ENCODE measurements at places on chromosomes 1 and 21.

GRCh38 chr21:41726970-41727783, 39.7 kb downstream of the RIPK4 start:
- no peak for DNase-seq

- no peak for DNase-seq
Measured at GRCh38 chr1:101145449-101145820, 91.4 kb upstream of the S1PR1 start.

DNA sequence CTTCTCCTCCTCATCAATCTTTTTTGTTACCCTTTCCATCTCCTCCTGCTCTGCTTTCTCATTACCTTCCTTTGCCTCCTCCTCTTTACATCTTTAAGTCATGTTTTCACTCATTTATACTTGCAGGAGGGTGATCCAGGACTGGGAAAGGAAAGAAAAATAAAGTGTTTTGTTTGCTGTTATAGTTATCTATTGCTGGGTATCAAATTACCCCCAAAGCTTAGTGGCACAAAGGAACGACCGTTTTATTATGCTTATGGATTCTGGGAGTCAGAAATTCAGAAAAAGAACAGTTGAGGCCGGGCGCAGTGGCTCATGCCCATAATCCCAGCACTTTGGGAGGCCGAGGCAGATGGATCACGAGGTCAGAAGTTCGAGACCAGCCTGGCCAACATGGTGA, 12.5 kb upstream of the AGO4 start:
- no peak for DNase-seq

DNA sequence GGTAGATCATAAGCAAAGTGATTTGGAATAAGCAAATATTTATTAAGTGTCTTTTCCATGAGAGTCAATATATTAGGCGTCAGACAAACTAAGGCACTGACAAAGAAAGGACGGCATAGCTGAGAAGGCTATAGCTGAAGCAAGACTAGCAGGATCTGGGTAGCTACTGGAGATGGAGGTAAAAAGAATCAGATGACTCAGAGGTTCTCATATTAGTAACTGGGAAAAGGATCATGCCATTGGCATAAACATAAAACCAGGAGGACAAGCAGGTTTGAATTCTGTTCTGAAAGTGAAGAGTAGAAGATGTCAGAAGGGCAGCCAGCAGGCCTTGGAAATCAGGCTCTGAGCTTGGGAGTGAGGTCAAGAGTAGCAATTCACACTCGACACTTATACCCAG, 531.9 kb downstream of the PTPRC start:
- no peak for DNase-seq

GRCh38 chr21:34205811-34206571, 132.6 kb downstream of the MRPS6 start:
- DNase-seq, result no peak

- DNase-seq, result no peak
Measured at GRCh38 chr1:247100676-247101279, 3.4 kb downstream of the ZNF669 start.

GRCh38 chr1:170252851-170253579, 107.3 kb downstream of the NTMT2 start:
- no peak for DNase-seq

DNA sequence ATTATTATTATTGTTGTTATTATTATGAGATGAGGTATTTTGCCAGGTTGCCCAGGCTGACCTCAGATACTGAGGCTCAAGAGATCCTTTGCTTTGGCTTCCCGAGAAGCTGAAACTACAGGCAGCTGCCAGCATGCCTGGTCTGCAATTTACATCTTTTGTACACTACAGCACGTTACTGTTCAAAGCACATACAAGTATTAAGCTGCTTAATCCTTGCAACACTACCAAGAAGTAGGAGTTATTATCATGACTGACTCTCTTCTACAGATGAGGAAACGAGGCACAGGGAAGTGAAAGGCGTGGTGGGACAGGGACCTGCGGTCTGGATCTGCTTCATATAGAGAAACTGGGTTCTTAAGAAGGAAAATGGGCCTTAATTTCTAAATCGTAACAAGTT, 11.6 kb downstream of the ERG start:
- no peak for DNase-seq

DNA sequence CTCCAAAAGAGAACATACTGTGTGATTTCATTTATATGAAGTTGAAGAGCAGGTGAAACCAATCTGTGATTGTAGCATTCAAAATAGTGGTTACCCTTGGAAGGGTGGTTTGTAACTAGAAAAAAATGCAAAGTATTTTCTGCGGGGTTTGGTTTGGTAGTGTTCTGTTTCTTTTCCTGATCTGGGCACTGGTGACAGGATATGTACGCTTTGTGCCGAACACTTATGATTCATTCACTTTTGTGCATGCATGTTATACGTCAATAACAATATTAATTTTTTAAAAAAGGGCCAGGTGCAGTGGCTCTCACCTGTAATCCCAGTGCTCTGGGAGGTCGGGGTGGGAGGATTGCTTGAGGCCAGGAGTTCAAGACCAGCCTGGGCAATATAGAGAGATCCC, 63.8 kb downstream of the CD34 start:
- DNase-seq, result no peak

DNA sequence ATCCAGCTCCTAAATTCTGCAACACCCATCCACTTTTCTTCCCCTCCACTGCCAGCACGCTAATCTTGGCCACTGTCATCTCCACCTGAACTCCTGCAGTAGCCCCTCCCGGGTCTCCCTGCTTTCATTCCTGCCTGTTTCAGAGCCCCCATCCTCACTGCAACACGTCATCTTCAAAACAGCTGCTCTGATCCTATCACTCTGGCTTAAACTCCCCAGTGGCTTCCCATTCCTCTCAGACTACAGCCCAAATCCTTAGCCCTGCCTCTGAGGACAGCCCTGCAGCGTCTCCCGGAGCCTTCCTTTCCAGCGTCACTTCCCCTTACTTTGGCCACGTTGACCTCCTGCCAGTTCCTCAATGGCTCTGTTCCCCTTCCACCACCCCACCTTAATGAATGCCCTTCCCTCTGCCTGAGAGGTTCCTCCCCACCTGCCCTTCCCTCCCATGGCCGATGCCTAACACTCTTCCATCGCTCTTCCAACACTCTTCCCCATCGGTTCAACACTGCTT, 22.9 kb upstream of the IFNAR2 start:
- DNase-seq, result no peak

GRCh38 chr1:111202707-111203623, 2.5 kb upstream of the DENND2D start:
- no peak for DNase-seq

- no peak for DNase-seq
Measured at GRCh38 chr21:32256873-32257620, 21.8 kb downstream of the MIS18A start.

DNA sequence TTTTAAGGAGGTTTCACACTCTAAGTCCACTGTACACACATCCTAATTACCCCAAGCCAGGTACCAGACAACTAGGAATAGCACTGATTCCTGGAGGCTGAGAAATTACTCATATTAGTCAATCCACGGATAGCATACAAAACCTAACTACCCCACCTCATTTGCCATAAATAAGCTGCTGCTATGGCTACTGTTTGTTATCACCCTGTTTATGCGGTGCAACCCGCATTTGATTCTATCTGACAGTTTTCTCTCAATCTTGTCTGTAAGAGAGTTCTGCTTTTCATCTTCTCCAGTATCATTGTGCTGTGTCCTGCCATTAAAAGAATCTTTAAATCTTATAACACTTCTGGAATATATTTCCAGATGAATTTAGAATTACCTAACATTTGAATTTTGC, 1496.5 kb downstream of the PLA2G4A start:
- no peak for DNase-seq

GRCh38 chr21:43370888-43371570, 55.9 kb downstream of the SIK1 start:
- no peak for DNase-seq

DNA sequence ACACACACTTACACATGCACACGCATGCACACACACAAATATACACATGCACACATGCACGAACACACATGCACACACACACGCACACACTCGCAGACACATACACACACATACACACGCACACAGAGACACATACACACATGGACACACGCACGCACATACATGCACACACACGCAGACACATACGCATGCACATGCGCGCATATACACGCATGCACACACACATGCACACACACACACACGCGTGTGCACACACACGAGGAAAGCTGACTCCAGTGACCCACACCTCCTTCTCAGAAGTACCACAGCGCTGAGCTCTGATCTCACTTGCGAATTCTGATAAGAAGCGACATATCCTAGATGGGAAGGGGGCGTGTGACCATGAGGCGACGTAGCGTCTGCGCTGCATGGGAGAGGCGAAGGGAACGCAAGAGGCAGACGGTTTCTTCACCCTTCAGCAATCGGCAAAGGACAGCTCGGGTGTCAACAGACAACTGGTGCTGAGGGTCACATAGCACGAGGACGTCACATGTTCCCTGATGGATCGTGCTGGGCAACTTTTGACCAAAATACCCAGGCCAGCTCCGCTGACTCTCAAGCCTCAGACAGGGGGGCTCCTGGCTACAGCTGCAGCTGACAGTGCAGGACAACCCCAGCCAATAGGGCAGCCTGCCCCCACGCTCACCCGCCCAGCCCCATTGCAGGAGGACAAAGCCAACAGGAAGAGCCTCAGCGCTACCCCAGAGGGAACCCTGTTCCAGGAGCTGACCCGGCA, 16.0 kb upstream of the PDE9A start:
- no peak for DNase-seq

- DNase-seq, result no peak
Measured at GRCh38 chr1:205924460-205924790, 18.8 kb downstream of the SLC26A9 start.

- no peak for DNase-seq
Measured at GRCh38 chr1:23369335-23370013, at the start of gene ZNF436. TSS of gene ZNF436 (minus strand) at chr1:23369836. CDS start at chr1:23368005, 1,831 bp downstream.

DNA sequence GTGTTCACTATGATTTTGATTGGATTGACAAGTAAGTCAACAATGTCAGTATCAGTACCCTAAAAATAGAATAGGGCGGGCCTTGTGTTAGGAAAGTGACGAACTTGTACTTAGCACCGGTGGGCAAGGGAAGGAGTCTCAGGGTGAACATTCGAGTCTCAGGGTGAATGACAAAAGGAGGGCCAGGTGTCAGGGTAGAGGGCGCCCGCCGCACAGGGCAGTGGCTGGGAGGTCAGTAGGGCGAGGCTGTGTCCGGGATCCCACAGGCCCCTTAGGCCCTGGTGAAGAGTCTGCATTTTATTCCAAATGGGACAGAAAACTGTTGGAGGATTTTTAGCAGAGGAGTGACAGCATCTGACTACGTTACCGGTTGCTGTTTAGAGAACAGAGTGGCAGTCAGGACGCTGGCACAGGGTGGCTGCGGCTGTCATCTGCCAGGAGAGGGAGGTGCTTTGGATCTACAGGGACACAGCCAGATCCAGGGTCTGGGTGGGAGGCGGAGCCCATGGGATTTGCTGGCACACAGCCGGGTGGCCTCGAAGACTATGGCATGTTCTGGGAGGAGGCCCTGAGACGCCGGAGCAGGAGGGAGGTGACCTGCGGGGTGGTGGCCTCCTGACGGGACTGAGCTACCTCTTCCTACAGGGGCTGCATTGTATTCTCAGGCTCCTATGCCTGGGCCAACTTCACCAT, 11.0 kb downstream of the AGTRAP start:
- DNase-seq, result no peak

- no peak for DNase-seq
Measured at GRCh38 chr1:23661887-23662286, 29.7 kb upstream of the RPL11 start.

DNA sequence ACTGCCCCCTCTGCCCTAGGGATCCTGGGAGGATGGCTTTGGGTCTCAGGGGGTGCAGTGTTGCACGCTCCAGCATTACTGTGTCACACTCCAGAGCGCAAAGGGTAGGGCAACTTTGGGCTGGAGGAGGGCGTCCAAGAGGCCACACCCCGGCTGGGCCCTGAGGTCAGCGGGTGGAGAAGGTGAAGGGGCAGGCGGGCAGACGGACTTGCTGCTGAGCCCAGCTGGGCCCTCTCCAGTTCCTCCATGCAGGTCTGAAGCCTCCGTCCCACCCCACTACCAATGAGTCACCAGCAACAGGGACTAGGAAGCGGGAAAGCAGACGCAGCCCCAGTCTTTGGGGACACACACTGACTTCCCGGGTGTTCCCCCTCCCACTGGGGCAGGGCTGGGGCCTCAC, 116.0 kb downstream of the CASZ1 start:
- DNase-seq, result no peak

GRCh38 chr1:53285969-53286760, 41.7 kb downstream of the LRP8 start:
- DNase-seq, result no peak

GRCh38 chr21:34360488-34361241, 3.1 kb upstream of the KCNE2 start:
- no peak for DNase-seq

DNA sequence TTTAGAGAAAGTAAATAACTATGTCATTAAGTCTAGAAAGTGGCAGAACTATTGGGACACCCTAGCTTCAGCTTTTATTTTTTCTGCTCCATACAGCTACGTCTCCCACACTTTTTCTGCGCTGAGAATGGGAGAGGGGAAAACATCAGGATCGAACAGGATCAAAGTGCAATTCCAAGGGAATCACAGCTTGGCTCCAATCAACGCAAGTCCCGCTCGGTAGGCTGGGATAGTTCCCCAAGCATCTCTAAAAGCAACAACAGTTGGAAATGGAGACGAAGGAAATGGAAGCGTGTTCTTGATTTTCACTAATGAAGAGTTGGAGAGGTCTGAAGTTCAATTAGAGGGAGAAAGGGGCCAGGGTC, 536 bp downstream of the HMGCL start:
- DNase-seq, result no peak

DNA sequence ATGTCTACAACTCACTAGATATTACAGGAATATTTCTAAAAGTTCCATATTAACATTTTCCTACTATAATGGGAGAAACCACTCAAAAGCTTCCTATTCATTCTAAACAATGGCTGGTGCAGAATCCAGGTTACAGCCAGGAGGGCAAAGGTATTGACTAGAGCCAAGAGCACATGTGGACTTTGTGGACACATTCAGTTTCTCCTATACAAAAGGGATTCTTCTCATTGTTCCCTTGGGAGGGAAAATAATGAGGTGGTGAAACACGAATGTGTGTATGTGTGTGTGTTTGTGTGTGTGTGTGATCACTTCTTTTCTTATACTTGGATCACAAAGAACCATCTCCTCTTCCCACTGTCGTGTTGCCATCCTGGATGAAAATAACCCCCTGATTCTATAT, 1000.0 kb downstream of the ADGRL2 start:
- DNase-seq, result no peak

- no peak for DNase-seq
Measured at GRCh38 chr1:15692121-15692682, 8.1 kb downstream of the PLEKHM2 start.

DNA sequence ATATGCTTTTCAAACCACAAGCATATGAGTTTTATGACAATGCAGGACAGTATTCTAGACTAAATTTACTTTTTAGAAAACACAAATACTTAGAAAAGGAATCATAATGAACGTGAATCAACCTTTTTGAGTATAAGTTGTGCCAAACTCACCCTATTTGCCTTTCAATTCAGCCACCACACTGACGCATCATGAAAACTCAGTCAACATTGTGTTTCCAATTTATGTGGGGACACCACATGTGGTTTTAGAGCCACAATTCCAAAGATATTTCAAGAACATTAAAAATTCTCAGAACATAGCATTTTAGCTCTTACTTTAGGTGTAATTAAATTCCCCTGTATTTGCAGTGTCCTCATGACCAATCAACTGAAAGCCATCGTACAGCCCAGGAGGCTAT, 118.8 kb downstream of the PTBP2 start:
- DNase-seq, result no peak

- DNase-seq, result no peak
Measured at GRCh38 chr1:235325139-235325538, 2.8 kb downstream of the ARID4B start.

All from esophagus squamous epithelium (tissue), 5 donors.